Left lung (tissue), 14 donors: ENCODE measurements at places on chromosomes 5 and 9.

GRCh38 chr9:132753593-132753880, 83.3 kb downstream of the GTF3C4 start:
- DNase-seq = no peak

- no peak for DNase-seq
These were observed 1.8 kb downstream of the PHF19 start for GRCh38 chr9:120875195-120875565.

GRCh38 chr5:31186672-31187267, 6.7 kb upstream of the CDH6 start:
- no peak for DNase-seq

DNA sequence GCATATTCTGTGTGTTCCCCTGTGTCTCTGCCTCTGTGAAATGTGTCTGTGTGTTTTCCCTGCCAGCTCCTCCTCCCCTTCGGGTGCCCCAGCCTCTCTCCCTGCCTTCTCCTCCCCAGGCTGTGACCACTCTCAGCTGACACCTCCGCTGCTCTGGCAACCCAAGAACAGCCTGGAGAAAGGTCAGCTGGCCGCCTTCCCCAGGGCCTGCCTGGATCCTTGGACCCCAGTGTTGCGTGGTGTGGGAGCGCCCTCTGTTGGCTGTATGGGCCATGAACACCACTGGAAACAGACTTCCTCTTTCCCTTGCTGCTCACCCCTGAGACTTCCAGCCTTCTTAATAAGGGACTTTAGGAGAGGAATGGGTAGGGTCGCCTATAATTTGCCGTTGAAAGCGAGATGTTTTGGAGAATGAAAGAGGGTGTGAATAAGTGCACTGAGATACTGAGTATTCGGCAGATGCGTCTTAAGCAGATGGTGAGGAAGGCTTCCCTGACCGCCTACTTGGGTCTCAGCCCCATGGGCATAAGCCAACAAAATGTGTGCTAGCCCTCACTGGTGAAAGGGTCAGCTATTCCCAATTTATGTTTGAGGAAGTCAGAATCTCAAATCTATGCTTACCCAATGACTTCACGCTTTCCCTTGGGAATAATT, 114.9 kb upstream of the TRIM32 start:
- peak; percentile 78 for DNase-seq

- no peak for DNase-seq
These were observed 365.9 kb downstream of the PLK2 start for GRCh38 chr5:58094031-58094430.

GRCh38 chr5:116013207-116013785, 19.0 kb upstream of the ARL14EPL start:
- no peak for DNase-seq

DNA sequence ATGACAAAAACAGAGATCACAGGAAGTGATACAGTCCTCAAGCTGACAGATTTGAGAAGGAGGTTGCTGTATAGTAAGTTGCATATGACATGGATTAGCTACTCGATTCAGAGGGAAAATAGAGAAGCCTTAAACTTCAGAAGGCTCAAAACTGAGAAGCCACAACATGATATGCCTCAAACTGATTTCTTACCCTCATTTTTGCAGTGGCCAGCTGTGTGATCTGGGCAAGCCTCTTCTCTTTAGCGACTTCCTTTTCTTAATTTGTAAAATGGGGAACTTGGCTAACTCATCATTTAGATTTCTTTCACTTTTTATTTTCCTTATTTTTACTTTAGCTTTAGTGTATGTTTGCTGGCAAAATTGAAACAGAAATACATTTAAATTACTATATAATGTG, 421.1 kb downstream of the KIF4B start:
- DNase-seq = no peak

- no peak for DNase-seq
These were observed 639.4 kb downstream of the SEMA5A start for GRCh38 chr5:8906303-8906967.

DNA sequence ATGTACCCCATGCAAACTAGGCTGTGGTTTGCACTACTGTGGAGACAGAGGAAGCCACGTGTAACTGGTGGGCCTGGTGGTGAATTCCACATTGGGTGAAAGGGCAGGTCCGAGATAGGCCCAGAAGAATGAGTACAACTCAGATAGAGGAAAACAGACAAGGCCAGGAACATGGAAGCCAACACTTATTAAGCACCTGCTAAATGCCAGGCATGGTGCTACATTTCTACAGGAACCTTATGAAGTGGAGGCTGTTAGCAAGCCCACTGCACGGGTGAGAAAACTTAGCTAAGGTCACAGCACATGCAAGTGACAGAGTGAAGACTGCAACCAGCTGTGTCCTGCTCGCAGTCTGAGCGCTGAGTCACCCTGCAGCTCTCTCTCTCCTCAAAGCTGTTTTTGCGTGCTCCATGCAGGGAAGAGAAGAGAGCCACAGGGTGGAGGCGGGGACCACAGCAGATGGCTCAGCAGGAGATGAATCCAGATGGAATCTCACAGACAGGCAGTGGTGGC, 65.5 kb upstream of the SPTLC1 start:
- DNase-seq = no peak

GRCh38 chr9:110143485-110143884, 64.5 kb downstream of the C9orf152 start:
- no peak for DNase-seq

DNA sequence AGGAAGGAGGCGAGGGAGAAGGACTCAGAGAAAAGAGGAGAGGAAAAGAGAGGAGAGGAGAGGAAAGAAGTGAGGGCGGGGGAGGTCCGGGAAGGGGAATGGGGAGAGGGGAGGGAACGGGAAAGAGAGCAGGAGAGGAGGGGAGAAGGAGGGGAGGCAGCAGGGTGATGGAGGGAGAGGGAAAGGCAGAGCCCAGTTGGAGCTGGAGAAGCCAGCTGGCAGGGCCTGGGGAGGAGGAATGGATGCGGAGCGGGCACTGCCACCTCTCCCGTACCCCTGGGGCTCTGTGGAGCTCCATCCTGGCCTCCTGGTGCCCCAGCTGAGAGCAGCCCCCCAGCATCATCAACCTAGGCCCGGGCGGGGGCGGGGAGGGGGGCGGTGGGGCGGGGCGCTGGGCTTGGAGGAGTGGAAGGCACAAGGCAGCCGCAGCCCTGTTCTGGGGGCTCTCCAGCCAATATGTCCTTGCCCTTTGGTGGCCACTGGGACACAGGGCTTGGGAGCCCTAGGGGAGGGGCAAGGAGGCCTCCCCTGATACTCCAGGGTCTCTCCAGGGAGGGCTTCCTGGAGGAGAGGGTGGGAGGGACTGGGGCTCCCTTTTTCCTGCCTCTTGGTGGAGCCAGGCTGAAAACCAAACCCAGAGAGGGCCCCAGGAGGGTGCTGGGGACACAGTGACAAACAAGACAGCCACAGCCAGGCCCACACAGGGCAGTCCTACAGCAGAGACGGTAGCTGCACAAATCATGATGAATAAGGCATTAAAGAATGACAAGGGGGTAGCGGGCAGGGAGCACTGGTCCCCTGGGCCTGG, 123.7 kb downstream of the C9orf50 start:
- DNase-seq = no peak

GRCh38 chr9:98210435-98210834, 18.0 kb upstream of the CORO2A start:
- no peak for DNase-seq

DNA sequence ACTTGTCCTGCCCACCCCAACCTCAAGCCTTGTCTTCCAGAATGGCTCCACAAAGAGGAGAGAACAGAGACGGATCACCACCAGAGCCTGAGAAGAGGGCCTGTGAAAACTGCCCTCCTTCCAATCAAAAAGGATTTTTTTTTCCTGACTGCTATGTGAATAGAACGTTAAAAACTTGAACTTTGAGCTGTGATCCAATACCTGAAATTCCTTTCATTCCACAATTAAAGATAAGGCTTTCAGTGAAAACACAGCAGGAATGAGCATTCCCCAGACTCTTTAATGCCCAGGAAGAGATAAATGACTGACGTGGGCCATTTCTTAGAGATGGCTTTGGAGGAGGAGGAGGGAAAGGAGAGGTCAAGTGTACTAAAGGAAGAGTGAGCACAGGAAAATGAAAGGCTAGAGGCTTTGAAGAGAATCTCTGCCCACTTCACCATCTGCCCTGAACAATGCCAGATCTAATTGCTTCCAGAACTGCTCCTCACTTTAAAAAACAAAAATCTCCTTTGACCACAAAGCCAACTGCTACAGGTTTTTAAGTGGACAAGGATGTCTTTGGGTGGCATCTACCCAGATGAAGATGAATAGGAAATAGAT, 177.9 kb upstream of the MAP3K1 start:
- DNase-seq = no peak

DNA sequence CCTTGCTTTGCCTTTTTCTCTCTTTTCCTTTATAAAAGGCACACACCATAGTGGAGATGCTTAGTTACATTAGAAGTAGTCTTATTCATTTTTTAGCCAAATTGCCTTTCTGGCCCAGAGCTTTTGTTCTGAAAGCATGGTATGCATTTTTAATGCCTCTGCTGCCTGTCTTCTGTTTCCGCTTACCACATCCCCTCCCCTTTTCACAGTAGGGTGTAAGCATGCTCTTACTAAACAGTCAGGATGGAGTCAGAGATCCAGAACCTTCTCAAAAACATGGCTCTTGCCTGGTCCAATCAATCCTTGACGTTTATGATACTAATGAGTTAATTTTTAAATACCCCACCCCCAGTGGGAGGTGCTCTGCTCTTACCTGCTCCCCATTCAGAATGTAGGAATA, 22.5 kb downstream of the PPP3R2 start:
- no peak for DNase-seq

DNA sequence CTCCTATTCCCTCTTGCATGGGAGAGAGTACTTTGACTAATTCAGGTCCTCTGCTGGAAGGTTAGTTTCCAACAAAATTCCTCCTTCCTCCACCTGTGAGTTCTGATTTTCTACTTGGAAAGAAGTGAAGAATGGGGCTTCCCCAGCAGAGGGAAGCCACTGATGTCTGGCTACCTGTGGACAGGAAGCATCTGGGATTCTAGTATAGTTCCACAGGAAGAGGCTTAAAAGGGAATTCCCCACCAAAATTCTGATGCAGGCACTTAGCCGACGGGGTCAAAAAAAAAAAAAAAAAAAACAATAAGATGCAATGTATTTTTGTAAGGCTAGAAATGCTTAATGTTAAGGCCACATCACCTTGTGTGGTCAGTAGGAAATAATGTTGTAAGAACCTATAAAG, 33.4 kb downstream of the PCDHGC5 start:
- no peak for DNase-seq

DNA sequence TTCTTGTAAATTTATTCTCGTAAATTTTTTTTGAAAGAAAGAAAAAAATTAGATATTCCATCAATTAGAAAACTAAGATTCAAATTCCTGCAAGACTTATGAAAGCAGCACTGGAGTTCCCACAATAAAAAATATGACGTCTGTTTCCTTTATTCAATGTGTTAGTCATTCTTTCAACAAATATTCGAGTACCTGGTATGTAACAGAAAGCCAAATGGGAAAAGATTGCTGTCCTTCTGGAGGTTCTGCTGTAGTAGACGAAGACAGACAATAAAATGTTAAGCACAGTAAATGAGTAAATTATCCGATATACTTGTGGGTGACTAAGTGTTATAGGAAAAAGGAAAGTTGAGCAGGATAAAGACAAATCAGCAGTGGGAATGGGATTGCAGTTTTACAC, 92.2 kb downstream of the ADAMTSL1 start:
- DNase-seq = no peak

- DNase-seq = no peak
These were observed 367.1 kb downstream of the CDK5RAP2 start for GRCh38 chr9:120212853-120213200.

- DNase-seq = no peak
These were observed 44.2 kb upstream of the STARD4 start for GRCh38 chr5:111556501-111556900.

DNA sequence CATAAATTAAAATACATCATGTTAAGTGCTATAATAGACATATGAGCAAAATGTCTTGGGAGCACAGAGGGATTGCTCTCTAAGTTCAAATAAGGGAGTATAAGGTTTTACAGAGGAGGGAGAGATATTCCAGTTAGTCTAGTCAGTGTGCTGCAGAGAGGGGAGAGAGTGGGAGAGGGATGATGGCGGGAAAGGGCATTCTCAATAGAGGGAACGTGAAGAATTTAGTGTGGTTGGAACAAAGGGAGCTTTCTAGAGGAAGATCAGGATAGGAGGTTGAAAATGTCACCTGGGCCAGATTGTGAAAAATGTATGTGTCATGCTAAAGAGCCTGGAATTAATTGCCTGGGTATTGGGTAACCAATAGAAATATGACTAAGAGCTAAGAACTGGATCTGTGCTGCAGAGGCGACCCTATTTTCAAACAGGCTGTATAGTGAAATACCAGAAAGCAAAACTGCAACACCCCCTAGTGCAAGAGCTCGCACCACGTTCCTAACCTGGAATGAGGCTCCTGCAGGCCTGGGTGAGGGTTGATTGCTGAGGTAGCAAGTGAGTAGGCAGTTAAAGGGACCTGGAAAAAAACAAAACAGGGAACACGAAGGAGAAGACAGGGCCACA, 791.8 kb upstream of the C9orf72 start:
- DNase-seq = no peak

DNA sequence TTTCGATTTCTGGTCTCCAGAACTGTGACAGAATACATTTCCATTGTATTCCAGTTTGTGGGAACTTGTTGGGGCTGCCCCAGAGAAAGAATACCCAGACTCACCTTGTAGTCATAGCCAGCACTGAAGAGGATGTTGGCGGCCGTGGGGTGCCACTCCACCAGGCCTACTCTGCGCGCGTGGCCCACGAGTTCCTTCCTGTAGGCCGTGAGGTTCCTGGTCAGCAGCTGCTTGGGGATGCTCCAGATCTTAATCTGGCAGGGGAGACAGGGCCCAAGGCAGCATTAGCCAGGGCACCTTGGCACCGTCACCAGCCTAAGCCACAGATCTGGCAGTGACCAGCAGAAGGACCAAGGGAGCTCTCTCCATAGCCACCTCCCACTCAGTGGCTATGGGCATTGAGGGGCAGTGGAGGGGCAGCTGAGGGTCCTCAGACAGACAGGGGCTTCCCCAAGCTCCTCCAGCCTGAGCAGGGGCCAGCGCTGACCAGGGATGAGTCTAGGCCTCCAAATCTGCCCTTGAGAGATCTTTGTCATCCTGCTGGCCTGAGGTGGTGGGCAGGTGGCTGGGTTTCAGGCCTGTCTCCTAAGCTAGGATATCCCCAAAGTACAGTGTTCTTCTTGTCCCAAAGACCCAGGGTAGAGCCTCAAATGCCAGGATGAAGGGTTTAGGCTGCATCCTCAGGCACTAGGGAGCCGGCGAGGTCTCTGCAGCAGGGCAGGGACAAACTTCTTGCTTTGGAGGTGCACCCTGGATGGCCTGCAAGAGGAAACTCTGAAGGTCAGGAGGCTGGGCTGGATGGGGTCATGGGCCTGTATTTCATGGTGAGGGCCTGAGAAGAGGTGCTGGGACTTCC, 15.9 kb upstream of the TRIM14 start:
- DNase-seq = no peak

GRCh38 chr9:107243742-107244141, 39.3 kb upstream of the RAD23B start:
- no peak for DNase-seq
